Liver (tissue), 10 donors: ENCODE measurements at places on chromosomes 13 and 19.

DNA sequence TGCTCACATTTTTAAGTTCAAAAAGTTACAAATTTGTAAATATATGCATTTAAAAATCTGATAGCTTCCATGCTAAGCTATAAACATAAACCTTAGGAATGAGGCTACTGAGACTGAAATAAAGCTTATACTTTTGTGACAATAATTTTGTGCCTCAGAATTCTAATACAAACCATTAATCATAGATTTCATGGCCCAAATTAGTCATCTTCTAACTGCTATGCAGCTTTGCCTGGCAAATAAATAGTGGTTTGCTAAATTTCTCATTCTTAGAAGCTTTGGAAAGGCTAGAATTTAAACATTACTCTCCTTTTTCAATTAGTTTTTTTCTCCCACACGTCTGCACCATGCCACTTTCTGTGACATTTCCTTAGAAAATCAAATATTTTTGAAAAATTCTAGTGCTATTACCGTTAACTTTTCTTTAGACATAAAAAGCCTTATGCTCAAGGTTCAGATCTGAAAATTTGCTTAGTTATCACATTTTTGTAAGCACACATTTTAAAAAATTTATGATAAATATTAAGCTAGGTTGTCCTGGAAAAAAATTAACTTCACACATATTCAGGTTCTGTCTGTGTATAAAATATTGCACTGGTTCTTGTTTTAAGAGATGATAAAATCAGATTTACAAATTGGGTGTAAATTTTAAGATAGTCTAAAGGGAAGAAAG, 46.9 kb downstream of the FNDC3A start:
- no peak for DNase-seq

DNA sequence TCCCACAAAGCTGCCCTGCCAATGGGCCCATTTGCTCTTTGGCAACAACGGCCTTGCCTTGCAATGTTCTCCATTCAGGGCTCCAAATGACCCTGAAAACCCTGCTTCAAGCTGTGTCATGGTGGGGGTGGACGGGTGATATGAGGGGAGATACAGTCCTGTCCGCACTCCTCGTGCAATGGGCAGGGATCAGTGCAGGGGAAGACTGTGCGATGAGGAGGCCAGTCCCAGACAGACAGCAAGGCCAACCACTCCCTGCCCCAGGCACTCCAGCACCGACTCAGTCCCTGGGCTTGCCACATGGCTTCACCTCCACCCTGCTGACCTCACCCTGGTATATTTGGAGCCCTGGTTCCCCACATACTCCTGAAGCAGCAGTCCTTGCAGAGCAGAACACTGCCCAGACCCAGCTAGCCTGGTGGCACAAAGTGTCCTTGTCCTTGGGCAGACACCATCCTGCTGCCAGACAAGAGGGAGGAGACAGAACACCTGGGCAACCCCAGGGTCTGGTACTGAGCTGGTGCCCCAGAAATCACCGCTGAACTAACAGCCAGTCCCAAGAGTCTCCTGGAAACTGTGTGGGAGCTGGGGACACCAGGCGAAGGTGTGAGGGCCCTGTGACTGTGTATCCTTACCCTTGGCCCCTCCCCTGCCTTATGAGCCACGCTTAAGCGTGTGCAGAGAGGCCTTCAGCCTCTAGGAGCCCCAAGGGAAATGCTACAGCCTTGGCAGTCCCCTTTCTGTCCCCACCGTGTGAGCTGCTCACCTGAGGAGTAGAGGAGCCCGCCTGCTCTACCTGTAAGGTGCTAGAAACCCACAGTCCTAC, 9.1 kb upstream of the SLC35E1 start:
- DNase-seq = no peak

- no peak for DNase-seq
Measured at GRCh38 chr19:16206637-16207036, 8.9 kb downstream of the AP1M1 start.

DNA sequence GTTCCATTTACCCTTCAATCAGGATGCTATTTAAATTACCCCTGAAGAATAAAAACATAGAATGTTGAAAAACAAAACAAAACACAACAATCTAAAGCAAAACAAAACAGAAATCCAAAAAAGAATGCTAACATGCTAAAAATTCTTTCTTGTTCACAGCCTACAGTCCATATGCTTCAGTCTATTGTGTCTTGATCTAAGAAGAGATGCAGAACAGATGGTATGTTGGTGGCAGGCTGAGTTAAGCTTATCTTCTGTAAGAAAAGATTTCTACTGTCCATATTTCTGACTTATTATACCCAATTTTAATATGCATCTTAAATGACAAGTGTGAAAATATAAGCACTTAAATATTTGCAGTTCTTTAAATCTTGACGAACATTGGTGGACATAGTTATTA, 356.1 kb upstream of the SLITRK1 start:
- no peak for DNase-seq

- no peak for DNase-seq
Measured at GRCh38 chr19:6572217-6572616, 18.7 kb downstream of the CD70 start.
